ENCODE measurements at places on chromosomes 6 and 20.
A peak's percentile ranks its signal among the peaks of the same experiment; 100 is the strongest.

- DNase-seq = no peak
Observed at GRCh38 chr6:106192824-106193223, 106.7 kb downstream of the PRDM1 start.

DNA sequence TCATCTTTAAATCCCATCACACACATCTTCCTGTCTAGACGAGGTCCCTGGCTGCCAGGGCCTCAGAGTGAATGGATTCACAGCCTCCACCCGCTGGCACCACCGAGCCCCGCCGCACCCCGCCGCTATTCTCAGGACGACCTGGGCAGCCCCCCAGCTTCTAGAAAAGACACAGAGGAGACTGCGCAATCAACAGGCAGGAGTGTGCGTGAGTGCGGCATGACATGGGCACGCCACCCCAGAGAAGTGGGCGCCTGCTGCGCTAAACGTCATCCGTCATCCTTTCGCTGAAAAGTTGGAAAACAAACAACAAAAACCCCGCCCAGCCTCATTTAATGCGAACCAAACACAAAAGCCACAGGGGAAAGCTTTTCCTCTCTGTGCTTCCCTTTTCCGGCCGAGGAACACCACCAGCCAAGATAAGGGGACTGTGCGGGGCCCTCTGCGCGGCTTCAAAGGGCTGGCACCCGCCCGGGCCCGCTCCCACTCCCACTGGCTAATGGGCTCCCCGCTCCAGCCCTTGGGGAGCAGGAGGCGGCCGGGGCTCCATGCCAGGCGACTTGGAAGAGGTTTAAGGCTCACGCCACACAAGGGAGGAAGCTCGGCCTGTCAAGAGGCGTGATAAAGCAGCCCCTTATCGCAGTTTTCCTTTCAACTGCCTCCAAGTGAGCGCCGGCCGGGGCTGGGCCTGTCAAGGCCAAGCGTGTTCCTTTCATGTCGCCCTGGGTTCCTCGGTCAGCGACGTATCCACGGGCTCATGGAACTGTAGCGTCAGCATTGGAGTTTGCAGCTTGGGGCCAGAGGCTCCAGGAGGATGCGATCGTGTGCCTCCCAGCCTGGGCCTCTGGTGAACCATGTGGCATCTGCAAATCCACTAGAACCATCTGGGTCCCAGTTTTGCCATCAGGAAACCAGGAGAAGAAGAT, 50.1 kb downstream of the NFATC2 start:
- DNase-seq = no peak

GRCh38 chr6:111147440-111147839, 60.1 kb downstream of the SLC16A10 start:
- no peak for DNase-seq

GRCh38 chr6:82066991-82067411, 180.5 kb downstream of the IBTK start:
- DNase-seq = no peak

- peak; percentile 27 for DNase-seq
Observed at GRCh38 chr6:152636609-152637295, 410 bp downstream of the SYNE1 start.

DNA sequence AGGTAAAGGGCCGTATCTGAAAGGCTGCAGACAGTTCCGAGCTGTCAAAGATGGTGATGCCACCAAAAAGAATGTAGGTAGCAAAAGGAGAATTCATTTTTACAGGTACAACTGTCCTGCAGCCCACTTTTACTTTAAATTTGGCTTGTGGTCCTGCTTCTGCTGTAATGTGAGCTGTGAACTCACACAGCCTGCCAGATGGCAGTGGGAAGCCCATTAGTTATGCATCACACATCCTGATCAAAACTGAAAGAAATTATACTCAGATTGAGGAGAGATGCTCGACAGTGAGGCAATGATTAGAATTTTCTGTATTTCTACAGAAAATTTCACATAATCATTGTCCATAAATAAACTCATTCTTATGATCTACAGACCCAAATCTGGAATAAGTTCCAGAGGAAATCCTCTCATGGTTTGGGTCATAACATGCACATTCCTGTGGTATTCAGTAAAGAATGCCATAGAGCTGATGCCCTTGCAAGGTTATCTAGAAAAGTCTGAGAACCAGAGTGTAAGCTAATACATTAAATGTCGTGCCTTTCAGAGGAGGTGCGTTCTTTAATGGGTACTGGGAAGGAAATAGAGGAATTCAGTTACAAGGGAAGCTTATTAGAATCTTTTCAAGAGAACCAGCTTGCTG, 23.9 kb upstream of the E2F3 start:
- DNase-seq = no peak

DNA sequence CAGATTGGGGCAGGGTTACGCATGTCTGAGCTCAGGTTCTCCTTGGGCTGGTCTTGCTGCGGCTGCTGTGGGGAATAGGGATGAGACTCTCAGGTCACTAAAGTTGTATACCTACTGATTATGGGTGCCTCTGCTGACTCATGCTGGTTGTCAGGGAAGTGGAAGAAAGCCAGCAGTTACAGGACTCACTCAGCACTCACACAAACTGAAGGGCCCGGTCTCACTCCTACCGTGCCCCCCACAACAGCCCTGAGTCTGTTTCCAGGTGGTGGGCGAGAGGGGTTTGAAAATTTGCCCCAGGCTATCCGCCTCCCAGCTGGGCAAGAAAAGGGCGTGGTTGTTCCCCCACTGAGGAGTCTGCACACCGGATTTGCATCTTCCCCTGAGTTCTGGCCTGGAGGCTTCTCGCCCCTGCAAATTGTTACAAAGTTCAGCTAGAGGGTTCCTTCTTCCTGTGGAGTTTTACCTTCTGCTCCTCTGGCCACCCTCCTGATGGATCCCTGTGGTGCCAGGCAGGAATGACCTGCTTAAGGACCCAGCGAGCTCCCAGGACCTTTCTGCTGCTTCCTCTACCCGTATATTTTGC, 659.2 kb downstream of the HDGFL1 start:
- DNase-seq = no peak

DNA sequence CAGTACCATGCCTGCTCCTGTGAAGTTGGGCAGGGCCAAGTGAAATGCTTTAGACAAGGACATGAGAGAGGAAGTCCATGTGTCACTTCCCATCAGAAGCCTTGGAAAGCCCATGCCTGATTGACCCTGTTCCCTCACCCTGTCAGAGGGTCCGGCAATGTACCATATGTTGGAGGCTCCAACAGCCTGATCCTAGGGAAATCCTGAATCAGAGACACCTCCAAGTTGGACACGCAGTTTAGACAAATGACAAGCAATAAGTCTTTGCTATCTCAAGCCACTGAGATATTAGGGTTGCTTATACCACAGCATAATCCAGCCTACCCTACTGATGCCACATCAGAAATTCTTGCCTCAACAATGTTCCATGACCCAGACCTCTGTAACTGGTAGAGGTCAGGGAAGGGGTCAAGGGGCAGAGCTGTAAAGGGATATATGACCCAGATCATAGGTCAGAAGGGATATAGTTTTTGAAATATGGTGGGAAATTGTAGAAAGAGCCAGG, 174.8 kb downstream of the HACE1 start:
- DNase-seq = no peak

DNA sequence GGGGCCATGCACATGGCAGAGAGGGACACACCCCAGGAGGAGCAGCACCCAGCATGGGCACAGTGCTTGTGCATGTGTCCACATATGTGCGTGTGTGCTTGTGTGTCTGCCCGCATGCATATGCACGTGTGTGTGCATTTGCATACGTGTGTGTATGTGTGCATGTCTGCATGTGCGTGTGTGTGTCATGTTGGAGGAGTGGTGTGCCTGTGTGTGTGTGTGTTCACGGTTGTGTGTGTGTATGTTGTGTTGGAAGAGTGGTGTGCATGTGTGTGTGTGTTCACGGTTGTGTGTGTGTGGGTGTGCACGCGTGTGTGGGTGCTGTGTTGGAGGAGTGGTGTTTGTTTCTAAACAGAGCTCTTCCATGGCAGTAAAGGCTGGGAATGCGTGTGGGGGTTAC, 50.7 kb upstream of the SLCO4A1 start:
- no peak for DNase-seq

GRCh38 chr20:11672959-11673358, 244.7 kb upstream of the BTBD3 start:
- no peak for DNase-seq

- DNase-seq = no peak
Observed at GRCh38 chr6:63797721-63798120, 162.1 kb downstream of the PHF3 start.

- DNase-seq = no peak
Observed at GRCh38 chr6:13573669-13574110, 711 bp upstream of the SIRT5 start.

- DNase-seq = no peak
Observed at GRCh38 chr6:80245043-80245442, 138.6 kb downstream of the BCKDHB start.

DNA sequence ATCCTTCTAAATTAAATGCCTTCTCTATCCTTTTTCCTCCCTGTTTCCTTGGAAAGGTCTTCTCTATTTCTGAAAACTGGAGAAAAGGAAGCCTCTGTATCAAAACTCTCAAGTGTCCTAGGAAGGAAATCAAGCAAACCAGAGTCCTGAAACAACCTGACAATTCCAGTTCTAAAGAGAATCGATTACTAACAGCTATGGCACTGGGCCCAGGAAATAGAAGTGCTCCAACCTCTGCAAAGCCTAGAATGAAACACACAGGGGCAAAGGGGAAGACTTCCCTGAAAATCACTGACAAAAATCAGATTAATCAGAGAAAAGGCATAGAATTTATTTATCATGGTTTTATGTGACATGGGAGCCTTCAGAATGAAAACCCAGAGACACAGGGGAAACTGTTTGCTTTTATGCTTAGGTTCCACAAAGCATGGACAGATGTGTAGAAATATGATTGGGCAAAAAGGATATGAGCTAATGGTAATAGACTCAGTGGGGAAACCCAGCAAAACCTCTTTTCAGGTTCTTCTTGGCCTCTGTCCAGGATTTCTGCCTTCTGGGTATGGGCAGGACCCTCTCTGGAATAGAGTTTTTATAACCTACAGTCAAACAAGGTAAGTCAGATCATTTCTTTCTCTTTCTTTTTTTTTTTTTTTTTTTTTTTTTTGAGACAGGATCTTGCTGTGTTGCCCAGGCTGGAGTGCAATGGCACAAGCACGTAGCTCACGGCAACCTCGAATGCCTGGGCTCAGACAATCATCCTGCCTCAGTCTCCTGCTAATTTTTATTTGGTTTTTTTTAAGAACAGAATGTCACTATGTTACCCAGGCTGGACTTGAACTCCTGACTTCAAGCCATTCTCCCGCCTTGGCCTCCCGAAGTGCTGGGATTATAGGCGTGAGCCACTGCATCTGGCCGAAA, 91.7 kb downstream of the CD24 start:
- no peak for DNase-seq

- no peak for DNase-seq
Observed at GRCh38 chr20:58523072-58523970, 8.1 kb upstream of the APCDD1L start.

DNA sequence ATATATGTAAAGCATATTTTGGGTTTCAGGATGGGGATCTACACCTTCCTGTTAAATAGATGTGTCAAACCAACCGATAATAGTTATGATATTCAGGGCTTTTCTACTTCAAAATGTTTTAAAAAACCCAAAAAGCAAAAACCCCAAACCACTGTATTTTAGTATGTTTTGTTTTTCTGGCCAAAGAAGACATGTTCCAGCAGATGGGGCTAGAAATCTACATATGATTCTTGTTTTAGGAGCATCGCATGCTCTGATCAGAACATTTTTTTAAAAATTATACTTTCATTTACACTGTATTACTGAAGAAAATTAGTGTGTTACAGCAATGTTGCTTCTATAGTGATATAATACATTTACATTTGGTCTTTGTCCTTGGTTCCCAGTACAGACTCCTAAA, 11.0 kb downstream of the RMND1 start:
- peak; percentile 43 for DNase-seq

GRCh38 chr6:42452171-42453030, 675 bp upstream of the TRERF1 start:
- DNase-seq = peak; percentile 29

Data from T-helper 2 cell (primary cell).